ENCODE measurements at places on chromosomes 4 and X.

- no peak for DNase-seq
Observed at GRCh38 chr4:159204566-159204965, 101.7 kb downstream of the RAPGEF2 start.

DNA sequence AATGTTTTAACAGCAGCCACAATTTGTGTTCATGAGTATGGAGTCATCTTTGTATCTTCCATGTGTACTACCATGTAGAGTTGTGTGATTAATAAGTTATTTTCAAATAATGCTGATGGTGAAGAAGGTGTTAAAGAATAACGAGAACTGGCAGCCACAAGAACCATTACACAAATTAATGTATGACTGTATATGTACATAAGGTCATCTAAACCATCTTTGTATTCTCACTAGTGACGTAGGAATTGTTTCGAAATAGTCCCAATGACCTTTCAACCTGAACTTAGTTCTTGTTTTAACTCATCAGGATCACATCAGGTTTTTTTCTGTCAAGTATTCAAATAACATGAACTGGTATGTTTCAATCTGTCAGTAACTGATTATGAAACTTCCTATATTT lies 48.3 kb upstream of the NOCT start:
- DNase-seq: no peak

GRCh38 chr4:140641105-140641555 lies 72.4 kb upstream of the UCP1 start:
- no peak for DNase-seq

DNA sequence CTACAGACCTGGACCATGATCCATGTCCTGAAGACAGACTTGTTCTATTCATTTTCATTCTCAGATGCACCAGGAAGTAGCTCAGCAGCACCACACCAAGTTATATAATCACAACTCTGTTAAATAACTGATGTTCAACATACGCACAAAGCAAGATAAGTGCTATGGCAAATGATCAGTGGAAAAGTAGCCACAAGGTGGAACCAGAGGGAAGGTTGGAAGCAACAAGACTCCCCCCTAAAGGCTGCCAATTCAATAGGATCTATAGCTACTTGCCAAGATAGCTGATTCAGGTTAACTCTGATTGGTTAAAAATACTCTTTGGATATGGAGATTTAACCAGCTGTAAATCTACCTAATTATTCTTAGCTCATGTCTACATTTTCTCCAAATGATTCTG lies 23.7 kb upstream of the FAM47B start:
- DNase-seq: peak; percentile 67
